ENCODE measurements at places on chromosomes 1 and 21. TPM values are rescaled to one million over a fixed set of nuclear protein-coding genes. Genes with fewer than 3 reads are reported as not detected.
A peak's percentile ranks its signal among the peaks of the same experiment; 100 is the strongest.

GRCh38 chr21:42056996-42057689, 14.0 kb upstream of the UMODL1 start:
- DNase-seq = peak; percentile 68

GRCh38 chr1:192067360-192067759, 90.9 kb upstream of the RGS18 start:
- DNase-seq = no peak

CFH gene
- polyA plus RNA-seq = 7.5 TPM

CD48 gene
- polyA plus RNA-seq = 479 TPM

GRCh38 chr1:21899987-21900386, 37.1 kb downstream of the HSPG2 start:
- peak; percentile 71 for DNase-seq

DNA sequence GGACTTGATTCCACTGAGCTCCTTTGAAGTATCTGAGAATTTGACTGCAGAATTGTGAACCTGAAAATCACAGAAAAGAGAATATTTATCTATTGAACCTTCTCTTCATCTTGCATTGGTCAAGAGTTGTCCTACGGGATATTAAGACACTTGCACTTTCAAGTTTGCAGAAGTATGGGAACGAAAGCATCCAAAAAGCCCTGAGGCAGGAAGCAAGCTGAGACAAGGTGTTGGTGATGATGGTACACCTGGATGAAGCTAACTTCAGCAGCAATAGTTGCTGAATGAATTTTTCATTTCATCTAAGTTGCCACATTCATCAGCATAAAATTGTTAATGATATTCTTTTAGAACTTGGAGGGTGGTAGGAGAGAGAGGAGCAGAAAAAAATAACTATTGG, 686.6 kb upstream of the ADAMTS5 start:
- DNase-seq = no peak

DNA sequence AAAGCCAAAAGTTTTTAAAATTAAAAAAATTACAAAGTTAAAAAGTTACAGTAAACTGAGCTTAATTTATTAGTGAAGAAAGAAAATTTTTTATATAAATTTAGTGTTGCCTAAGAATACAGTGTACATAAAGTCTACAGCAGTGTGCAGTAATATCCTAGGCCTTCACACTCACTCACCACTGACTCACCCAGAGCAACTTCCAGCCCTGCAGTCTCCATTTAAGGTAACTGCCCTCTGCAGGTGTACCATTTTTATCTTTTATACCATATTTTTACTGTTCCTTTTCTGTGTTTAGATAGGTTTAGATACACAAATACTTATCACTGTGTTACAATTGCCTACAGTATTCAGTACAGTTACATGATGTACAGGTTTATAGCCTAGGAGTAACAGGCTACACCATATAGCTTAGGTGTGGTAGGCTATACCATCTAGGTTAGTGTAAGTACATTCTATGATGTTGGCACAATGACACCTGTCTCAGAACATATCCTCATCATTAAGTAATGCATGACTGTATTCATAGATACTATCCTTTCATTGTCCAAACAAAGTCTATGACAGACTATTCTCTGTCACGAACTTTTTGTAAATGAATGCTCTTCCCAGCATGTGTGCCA, 78.6 kb upstream of the PBX1 start:
- no peak for DNase-seq

DNA sequence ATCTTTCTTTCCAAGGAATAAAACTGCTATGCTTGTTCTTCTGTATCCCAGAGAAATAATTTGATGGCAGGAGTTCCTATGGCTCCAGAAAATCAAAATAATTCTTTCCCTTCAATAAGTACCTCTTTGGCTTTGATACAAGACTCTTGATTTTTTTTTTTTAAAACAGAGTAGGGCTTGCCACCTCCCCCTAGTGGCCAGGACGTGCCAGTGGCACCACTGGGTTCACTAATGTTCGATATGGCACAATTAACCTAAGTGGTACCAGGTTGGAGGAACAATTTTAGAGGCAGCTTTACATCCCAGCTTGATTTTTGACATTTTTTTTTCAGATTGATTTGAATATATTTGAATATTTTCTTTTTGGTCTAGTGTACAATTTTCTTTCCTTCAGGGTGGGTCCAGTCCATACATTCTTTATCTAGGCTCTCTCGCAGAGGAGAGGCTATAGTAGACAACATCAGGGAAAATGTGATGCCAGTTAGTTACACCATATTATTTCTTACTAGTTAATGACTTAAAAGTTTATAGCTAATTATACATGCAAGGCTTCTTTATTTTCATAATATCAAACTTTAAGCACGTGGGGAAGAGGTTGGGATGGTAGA, 330.9 kb downstream of the S1PR1 start:
- DNase-seq = no peak

DNA sequence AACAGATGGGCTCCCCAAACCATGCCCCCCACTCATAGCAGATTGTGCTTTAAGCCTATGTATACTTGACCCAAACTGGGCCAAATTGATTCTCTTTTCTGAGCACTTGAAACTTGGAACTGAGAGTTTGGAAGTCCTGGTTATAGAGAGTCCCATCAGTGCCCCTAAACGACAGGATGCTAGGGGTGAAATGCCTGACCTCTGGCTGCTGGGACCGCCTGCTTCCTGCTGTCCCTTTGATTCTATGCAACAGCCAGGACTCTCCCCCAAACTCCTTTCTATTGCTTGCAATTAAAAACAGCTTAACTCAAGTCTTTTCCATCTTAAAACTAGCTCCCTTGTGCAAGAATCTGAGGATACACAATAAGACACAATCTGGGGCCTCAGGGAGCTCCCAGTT, 4.7 kb downstream of the C1orf210 start:
- DNase-seq = peak; percentile 33

Measured in spleen (tissue), 13 donors.